ENCODE measurements at places on chromosomes 4 and X.

- DNase-seq: no peak
These were observed 12.6 kb downstream of the ANKRD17 start for GRCh38 chr4:73245955-73246354.

DNA sequence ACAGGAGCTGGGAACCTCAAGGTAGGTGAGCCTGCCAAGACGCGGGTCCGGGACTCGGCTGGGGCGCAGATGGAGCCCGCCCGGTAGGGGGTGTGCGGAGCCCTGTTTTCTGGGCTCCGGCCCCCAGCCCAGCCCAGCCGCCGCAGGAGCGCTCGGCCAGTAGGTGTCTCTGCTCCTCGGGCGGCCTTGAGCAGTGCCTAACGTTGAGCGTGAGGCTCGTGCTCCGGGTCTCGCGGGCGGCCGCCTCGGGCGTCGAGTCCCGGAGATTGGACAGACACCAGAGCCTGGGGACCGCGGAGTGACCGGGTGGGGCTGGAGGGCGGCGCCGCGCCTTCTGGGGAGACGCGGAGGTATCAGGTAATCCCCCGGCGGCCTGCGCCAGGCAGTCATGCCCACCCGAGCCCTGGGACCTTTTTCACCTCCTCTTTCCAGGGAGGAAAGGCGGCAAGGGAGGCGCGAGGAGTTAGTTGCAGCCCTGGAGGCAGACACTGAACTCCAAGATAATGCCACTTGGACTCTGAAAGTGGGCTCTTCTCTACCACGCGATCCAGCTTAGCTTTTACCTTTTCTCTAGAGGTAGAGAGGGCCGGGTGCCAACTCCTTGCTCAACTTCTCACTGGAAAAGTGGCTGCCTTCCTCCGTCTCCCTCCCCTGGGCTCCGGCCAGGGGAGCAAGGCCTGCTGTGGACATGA, 14.5 kb upstream of the FGG start:
- no peak for DNase-seq

GRCh38 chrX:134520860-134521390, 61.0 kb downstream of the HPRT1 start:
- no peak for DNase-seq

GRCh38 chrX:120023259-120023658, 54.2 kb downstream of the RHOXF2B start:
- no peak for DNase-seq

DNA sequence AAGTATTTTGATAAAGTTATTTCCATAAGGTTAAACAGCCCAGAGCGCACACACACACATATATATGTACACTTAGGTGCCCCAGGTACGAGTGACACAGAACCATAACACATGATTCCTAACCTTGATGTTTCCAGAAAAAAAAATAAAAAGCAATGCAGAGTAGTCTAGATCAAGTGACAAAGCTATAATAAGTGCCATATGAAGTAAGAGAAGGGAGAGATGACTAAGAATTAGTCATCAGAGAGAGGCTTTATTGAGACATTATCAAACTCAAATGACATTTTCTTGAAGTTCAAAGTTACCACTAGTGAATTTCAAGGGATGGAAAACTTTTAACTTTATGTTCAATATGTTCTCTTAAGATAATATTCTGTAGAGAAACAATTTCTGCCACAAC, 215.0 kb downstream of the HTR2C start:
- no peak for DNase-seq

GRCh38 chr4:159048166-159048886, 54.6 kb upstream of the RAPGEF2 start:
- no peak for DNase-seq

DNA sequence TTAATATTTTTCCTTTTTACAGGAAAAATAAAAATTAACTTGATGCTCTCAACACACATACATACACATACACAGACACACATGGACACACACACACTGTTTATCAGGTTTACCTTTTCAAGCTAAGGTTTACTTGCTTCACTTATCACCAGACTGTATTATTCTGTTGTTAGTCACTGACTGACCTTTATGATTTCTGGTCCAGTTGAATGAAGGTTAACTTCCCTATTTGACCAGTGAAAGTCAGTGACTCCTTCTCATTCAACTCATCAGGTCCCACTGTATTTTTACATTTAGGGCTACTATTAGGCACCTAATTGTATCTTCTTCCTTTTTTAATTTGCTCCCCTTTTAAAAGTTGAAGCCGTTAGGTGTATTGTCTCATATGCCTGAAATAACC, 16.0 kb downstream of the DIAPH2 start:
- DNase-seq: no peak

DNA sequence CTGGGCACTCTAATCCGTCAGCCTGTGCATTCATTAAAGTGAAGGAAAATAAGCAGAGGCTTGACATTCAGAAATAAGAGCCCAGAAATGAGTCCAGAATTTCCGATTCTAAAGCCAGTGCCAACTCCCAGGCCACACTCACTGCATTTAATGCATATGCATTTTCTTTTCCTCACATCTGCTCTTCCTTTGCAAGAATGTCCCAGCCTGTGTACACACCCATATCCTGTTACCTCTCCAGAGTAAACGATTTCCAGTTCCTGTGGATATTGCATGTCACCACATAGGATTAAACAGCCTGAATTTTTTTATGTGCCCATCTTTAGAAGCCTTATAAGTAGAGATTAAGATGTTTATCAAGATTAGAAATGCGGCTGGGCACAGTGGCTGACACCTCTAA, 27.5 kb downstream of the ARX start:
- DNase-seq: no peak

GRCh38 chrX:40105835-40106675, 8.3 kb upstream of the BCOR start:
- no peak for DNase-seq

- DNase-seq: no peak
These were observed 737 bp downstream of the NELFA start for GRCh38 chr4:2007804-2008670.

- no peak for DNase-seq
These were observed 4.9 kb downstream of the CPEB2 start for GRCh38 chr4:15007201-15007600.

GRCh38 chr4:67437974-67438713, 107.2 kb downstream of the CENPC start:
- DNase-seq: peak; percentile 53

GRCh38 chrX:43225626-43226328, 430.3 kb upstream of the MAOA start:
- DNase-seq: no peak

- DNase-seq: no peak
These were observed 48.9 kb upstream of the TMSB15B start for GRCh38 chrX:103913356-103914020.

- DNase-seq: peak; percentile 100
These were observed 172.0 kb downstream of the PTTG2 start for GRCh38 chr4:38132107-38132673.

DNA sequence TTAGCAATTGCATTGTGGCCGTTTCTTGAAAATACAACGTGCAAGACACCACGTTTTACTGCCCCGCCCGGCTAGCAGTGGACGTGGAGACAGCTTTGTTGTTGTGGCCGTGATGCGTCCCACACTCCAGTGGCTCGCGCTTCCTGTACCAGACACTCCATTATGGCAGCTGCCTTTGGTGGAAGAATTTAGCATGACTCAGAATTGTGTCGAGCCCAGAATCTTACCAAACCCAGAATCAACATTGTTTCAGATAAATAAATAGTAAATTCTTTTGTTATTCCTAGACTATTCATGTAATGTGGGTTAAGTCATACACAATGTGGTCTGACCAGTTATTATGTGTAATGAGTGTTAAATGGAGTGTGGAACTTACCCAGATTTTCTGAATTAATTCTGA, 25.3 kb upstream of the S100P start:
- DNase-seq: peak; percentile 32

DNA sequence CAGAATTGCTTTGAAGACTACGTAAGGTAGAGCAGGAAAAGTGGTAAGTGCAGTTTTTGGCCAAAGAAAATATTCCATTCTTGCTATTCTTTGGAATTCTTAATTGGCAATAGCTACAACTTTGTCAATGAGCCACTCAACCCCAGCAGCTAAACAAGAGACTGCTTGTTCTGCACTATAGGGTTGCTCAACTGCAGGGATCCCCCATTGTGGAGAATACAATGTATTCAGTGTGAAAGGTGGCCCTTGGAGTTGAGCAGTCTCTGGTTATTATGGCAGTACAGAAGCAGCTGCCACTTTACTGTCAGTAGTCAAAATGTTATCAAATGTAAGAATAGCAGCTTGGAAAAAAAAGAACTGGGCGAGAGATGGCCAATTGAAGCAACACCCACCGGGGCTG, 808.7 kb downstream of the CENPC start:
- DNase-seq: no peak

DNA sequence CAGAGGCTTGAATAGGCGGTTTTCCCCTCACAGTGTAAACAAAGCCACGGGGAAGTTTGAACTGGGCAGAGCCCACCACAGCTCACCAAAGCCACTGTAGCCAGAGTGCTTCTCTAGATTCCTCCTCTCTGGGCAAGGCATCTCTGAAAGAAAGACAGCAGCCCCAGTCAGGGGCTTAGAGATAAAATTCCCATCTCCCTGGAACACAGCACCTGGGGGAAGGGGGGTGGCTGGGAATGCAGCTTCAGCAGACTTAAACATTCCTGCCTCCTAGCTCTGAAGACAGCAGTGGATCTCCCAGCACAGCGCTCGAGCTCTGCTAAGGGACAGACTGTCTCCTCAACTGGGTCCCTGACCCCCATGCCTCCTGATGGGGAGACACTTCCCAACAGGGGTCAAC, 44.0 kb upstream of the USP38 start:
- no peak for DNase-seq

DNA sequence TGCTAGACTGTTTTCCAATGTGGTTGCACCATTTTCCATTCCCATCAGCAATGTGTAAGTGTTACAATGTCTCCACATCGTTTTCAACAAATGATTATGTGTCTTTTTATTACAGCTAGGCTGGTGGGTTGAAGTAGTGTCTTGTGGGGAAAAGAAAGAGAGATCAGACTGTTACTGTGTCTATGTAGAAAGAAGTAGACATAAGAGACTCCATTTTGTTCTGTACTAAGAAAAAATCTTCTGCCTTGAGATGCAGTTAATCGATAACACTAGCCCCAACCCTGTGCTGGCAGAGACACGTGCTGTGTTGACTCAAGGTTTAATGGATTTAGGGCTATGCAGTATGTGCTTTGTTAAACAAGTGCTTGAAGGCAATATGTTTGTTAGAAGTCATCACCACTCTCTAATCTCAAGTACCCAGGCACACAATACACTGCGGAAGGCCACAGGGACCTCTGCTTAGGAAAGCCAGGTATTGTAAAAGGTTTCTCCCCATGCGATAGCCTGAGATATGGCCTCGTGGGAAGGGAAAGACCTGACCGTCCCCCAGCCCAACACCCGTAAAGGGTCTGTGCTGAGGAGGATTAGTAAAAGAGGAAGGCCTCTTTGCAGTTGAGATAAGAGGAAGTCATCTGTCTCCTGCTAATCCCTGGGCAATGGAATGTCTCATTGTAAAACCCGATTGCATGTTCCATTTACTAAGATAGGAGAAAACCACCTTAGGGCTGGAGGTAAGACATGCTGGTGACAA, 23.0 kb upstream of the UGT2B15 start:
- DNase-seq: no peak

DNA sequence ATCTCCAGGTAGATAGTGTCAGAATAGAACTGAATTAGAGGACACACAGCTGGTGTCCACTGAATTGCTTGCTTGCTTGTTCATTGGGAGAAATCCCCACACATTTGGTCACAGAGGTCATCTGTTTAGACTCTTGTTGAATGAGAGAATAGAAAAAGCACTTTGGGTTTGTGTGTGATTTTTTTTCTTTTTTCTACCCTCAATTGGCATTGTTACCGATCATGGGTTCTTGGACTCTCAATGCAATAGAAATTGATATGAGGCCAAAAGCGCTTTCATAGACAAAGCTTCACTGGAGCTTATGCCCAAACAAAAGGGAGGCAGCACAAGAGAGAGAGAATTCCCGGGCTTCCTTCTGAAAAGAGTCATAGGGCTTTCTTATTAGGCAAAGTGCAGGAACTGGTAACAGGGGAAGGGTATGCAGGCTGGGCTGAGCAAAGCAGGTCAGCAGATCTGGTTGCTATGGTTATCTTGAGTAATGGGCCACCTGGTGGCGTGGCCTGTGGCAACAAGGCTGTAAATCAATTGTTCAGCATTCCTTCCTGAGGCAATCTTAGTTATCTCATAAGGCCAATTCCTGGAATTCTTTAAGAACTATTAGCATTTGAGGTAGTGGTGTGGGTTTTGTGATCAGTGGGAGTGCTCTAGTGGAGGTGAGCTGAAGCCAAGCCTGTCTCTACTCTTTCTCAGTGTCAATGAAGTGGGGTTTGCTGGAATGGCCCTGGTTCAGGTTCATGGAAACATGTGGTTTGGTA, 5.3 kb upstream of the GPR82 start:
- peak; percentile 10 for DNase-seq

DNA sequence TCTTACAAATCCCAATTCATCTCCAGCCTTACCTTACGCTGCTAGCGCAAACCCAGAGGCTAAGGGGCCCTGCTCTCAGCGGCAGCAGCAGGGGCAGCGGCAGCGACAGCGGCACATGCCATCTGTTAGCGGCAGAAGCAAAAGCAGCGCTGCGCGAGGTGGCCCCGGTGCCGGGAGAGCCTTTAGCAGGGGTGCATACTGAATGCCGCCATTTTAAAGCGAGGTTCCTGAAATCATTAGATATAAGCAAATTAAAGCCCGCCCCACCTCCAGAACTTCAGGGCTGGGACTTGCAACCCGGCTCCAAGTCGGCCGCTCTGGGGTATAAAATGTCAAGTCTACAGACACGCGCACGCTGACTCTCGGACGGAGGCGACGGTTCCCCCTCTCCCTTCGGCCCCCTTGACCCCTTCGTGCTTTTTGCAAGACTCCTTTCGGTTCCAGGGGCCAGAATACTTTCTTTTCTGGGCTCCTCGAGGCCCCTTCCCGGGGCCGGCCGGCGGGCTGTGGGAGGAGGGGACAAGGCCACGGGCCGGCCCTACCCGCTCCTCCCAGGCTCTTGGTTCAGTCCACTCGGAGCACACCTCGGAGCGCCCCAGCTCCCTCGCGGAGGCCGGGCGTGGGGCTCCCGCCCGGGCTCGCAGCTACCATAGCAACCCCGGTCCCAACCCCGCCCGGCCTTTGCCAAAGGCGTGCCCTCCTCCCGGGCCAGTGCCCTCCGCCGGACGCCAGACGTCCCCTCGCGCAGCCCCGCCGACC, at the start of gene MBNL3:
MBNL3 (minus strand) TSS at position 220 of the 759 bp plus-strand sequence. CDS start 49,427 bp downstream, outside the sequence.
- DNase-seq: no peak

- DNase-seq: peak; percentile 16
These were observed 15.2 kb downstream of the ASB11 start for GRCh38 chrX:15299941-15300851.

DNA sequence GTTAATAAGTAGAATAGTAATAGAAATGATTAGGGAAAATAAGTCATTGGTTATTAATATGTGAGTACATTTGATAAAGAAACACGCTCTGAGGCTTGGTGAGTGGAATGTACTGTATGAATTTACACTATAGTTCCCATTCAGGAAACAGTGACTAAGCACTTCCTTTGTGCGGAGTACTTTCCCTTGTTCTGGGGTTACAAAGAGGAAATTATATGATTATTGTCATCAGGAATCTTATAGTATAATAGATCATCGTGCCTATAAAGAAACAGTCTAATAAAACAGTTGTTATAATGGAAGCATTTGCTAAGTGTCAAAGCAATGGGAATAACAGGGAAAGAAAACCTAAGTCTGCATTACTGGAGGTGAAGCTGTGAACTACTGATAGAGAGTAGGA, 138.0 kb downstream of the RPA4 start:
- DNase-seq: no peak

Measured in epithelial cell of proximal tubule (primary cell).